Lower lobe of right lung (tissue), 2 donors: ENCODE measurements at places on chromosomes 7 and 10.

DNA sequence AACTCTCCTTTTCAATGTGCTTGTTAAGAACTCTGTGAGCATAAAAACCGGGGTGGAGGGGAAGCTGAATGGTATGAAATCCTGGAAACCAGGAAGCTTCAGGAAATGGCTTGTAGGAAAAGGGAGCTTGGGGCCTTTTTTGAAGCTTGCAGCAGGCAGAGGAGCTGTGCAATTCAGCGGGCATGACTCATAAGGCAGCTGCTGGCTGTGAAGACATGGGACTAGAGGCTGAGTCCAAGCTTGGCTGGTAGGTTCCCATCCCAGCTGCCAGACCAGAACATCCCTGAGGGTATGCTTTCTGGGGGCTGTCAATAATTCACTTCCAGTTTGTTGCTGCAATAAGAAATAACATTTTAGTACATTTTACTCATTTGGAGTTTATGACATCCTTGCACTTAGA is 36.8 kb upstream of the CDC14C start:
- H3K27ac ChIP-seq: no peak overlapping the region
- H3K27me3 ChIP-seq: no peaks in the 10 kb centered on the region
- H3K4me1 ChIP-seq: no peaks in the 10 kb centered on the region
- H3K36me3 ChIP-seq: no peaks in the 10 kb centered on the region

DNA sequence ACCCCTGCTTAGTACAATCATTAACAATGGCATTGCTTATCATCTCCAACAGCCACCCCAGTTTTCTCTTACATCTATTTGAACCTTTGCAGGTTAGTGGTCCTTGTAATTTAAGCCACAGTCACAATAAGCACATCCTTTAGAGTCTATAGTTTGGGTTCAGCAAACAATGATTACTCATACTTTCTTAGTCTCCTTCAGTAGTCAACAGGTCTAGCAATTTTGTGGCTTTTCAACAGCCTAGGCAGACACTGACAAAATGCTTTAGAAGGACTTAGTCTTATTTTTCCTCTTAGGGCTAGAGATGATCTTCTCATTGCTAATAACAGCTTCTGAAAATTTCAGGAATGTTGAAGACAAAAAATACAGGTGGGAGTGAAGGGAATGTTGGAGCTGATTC is 32.3 kb upstream of the FAM204A start:
- H3K36me3 ChIP-seq: no peaks in the 10 kb centered on the region
- H3K27me3 ChIP-seq: no peaks in the 10 kb centered on the region
- H3K4me1 ChIP-seq: no peaks in the 10 kb centered on the region
- no peak overlapping the region for H3K4me3 ChIP-seq
- H3K27ac ChIP-seq: no peak overlapping the region

GRCh38 chr10:110656612-110657011 is 12.5 kb downstream of the RBM20 start:
- H3K4me1 ChIP-seq: no peaks in the 10 kb centered on the region
- H3K27ac ChIP-seq: no peak overlapping the region
- no peaks in the 10 kb centered on the region for H3K36me3 ChIP-seq
- H3K4me3 ChIP-seq: no peak overlapping the region

GRCh38 chr10:22978287-22978686 is 50.4 kb downstream of the ARMC3 start:
- DNase-seq: no peak
- no peaks in the 10 kb centered on the region for H3K27me3 ChIP-seq
- no peaks in the 10 kb centered on the region for H3K36me3 ChIP-seq
- H3K4me3 ChIP-seq: no peak overlapping the region
- no peaks in the 10 kb centered on the region for H3K4me1 ChIP-seq

- H3K4me1 ChIP-seq: peaks cover 35% of the 10 kb centered on the region
- H3K27me3 ChIP-seq: no peaks in the 10 kb centered on the region
- peaks cover 55% of the 10 kb centered on the region for H3K36me3 ChIP-seq
- no peak for DNase-seq
- no peak overlapping the region for H3K4me3 ChIP-seq
Observed at GRCh38 chr7:100079024-100079560, 2.4 kb downstream of the ZNF3 start.

DNA sequence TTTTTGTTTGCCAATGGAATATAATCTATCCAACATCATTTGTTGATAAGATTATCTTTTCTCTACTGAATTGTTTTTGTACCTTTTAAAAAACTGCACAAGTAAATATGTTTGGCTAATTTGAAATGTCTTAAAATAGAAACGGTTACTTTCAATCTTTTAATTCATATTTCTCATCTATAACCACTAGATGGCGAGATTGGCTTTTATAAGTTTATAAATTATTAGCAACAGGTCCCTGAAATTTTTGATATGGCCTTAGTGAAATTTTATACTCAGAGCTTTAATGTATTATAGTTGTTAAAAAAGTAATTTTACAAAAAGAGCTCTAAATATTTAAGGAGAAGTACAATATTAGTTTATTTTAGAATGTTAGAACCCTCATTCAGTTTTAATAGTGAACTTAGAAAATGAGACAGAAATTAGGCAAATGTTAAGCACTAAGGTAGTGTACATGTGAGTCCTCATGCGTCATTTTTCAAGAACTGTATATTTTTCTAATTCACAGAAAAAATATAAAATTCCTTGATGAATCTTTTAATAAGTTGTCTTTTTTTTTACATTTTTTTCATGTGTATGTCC is 592.5 kb downstream of the ARL4A start:
- no peaks in the 10 kb centered on the region for H3K4me1 ChIP-seq
- DNase-seq: no peak
- H3K36me3 ChIP-seq: no peaks in the 10 kb centered on the region
- H3K4me3 ChIP-seq: no peak overlapping the region

- no peaks in the 10 kb centered on the region for H3K36me3 ChIP-seq
- H3K27me3 ChIP-seq: no peaks in the 10 kb centered on the region
- H3K27ac ChIP-seq: no peak overlapping the region
- H3K4me3 ChIP-seq: no peak overlapping the region
Observed at GRCh38 chr10:24858288-24859270, 93.8 kb downstream of the PRTFDC1 start.

- H3K4me3 ChIP-seq: no peak overlapping the region
- no peaks in the 10 kb centered on the region for H3K36me3 ChIP-seq
- H3K27me3 ChIP-seq: no peaks in the 10 kb centered on the region
- no peak for DNase-seq
Observed at GRCh38 chr7:156209087-156209486, 396.8 kb upstream of the SHH start.

DNA sequence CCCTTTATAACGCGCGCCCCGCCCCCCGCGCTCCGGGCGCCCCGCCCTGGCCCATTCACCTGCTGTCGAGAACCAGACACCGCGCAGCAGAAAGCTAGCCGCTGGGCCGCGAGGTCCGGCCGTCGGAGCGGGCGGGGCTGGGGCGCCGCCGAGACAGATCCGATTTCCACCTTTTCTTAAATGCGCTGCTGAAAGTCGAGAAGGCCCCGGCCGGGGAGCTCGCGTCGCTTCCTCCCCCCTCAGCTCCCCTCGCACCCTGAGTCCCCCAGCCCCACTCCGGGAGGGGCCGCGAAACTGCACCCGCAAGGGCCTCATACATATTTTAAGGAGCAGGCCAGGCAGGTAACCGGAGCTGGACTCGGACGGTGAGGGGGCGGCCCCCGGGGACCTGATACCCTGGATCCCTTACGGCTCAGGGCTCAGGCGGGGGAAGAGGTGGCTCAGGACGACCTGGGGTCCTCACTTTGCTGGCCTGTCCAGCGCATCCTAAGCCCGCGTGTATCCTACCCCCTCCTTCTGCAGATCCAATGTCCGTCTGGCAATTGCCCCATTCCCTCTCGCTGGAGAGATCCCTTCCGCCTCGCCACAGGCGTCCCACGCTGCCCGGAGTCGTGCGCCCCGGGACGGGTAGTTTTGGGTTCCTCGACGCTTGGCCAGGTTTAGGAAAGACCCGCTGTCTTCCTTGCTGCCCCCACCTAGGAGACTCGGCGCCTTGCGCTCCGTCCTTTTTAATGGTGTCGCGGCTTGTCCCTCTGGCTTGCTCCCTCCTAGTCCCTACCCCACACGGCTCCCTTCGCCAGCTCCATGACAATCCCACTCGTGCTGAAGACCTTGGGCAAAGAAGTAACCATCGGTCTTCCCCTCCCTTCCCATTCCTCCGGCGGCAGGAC is 170.6 kb downstream of the UBE2H start:
- H3K27ac ChIP-seq: no peak overlapping the region
- H3K4me1 ChIP-seq: peaks cover 76% of the 10 kb centered on the region
- peak overlapping the region; percentile 17 for H3K4me3 ChIP-seq
- peaks cover 100% of the 10 kb centered on the region for H3K27me3 ChIP-seq
- H3K36me3 ChIP-seq: no peaks in the 10 kb centered on the region

DNA sequence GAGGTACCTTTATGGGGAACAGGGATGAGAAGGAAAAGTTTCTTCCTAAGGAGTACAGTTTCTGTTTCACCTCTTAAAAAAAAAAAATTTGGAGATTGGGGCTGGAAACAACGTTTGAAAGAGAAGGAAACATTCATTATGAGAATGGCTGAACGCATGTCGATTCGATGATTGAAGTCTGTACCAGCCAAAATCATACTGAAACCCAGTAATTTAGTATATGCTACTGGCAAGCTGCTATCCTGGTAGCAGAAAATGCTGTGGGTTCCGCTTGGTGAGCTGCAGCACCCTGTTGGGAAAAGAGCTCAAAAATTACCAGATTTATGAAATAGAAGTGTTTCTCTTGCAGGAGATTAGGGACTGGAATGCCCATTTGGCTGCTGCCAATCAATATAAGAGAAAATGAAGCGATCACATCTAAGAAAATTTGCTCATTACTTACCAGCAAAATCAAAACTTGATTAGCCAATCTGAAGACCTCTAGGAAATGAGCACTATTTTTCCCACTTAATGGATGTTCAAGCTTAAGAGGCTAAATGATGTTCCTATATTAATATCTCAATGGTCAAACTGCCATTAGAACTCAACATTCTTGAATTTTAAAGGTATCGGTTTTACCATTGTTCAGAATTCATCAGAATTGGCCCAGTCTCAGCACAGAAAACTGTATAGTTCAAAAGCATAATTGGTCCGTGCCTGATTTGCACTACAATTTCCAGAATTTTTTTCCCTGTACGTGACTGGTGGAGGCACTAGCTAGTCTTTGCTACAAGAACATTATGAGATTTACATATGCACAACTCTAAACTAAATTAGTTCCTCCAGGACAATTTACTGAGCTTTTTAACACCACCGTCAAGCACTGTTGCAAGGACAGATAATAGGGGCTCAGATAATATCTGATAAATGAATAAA is 1.2 kb upstream of the ITGB1 start:
- H3K4me3 ChIP-seq: peak overlapping the region; percentile 92
- no peaks in the 10 kb centered on the region for H3K36me3 ChIP-seq
- peak overlapping the region; percentile 97 for H3K27ac ChIP-seq
- no peaks in the 10 kb centered on the region for H3K27me3 ChIP-seq
- no peak for DNase-seq
- H3K4me1 ChIP-seq: peaks cover 71% of the 10 kb centered on the region
